ENCODE measurements at places on chromosomes 16 and 17.

- no peak for DNase-seq
Observed at GRCh38 chr16:73220836-73221235, 172.9 kb upstream of the ZFHX3 start.

GRCh38 chr17:353213-353837 lies 718 bp upstream of the RPH3AL start:
- no peak for DNase-seq

- DNase-seq, result no peak
Observed at GRCh38 chr16:1533443-1533951, at the start of gene TMEM204. Gene TMEM204, plus strand, starts transcription at chr16:1533666. Its CDS starts 610 bp downstream, at chr16:1534276.

- no peak for DNase-seq
Observed at GRCh38 chr17:4504188-4504587, 5.5 kb downstream of the SPNS2 start.

GRCh38 chr17:55432358-55433028 lies 10.9 kb upstream of the MMD start:
- no peak for DNase-seq

GRCh38 chr16:70416748-70417616 lies 21.9 kb downstream of the ST3GAL2 start:
- no peak for DNase-seq

DNA sequence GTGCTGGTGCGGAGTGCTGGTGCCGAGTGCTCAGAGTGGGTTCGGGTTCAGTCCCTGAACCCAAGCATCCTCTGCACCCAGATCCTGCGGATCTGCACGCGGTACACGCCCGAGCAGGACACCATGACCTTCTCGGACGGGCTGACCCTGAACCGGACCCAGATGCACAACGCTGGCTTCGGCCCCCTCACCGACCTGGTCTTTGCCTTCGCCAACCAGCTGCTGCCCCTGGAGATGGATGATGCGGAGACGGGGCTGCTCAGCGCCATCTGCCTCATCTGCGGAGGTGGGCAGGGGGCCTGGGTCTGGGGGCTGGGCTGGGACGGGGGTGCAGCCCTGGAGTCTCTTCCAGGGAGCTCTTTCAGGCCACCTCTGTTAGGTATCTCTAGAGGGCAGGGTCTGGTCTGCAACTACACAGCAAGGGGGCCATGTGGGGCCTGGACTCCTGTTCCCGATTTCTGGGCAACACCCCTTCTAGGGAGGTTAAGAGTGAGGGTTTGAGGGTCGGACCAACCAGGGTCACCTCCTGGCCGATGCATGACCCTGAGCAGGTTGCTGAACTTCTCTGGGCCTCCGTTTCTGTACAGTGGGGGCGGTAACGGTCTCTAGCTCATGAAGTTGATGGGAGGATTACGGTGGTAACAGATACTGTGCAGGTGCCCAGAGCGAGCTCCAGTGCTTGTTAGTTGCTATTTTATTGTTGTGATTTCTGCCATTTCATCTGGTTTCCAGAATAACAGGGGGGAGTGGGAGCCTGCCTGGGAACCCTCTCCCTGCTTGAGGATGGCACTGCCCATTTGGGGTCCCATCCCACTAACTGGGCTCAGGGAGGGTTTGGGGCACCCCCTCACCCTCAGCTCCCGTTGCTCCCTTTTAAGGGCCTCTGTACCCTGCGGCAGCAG lies 10.1 kb downstream of the GJD3 start:
- DNase-seq, result no peak

- no peak for DNase-seq
Observed at GRCh38 chr16:74261068-74261467, 35.5 kb upstream of the PSMD7 start.

GRCh38 chr17:73017658-73018057 lies 74.8 kb downstream of the SLC39A11 start:
- no peak for DNase-seq

- DNase-seq, result no peak
Observed at GRCh38 chr17:77027271-77027889, 113.4 kb upstream of the SEC14L1 start.

DNA sequence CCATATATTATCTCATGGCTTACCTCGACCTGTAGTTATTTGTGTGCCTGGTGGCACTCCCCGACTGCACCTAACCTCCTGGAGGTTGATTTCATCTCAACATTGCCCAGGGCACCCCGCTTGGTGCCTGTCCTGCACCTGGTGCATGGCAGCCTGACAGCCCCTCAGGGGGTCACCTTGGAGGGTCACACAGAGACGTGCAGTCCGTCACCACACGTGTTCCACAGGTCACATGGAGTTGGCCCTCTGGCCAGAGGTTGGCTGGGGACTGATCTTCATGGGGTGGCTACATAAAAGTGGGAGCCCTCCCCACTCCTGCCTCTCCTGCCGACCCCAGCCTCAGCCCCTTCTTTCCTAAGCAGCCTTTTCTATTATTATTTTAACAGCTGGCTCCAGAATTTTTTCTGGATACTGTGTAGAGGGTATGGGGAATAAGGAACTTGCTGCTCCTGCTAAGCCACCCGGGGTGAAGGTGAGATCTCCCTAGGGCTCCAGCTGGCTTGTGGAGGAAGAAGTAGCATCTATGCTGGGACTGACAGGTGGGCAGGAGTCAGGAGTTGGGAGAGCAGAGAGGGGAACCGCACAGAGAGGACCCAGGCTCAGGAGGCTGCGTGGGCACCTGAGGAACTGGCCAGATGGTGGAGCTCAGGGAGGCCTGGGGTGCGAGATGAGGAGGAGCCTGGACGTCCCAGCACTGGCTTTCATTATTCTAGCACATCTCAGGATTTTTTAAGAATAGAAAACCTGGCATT lies 12.5 kb upstream of the NKD1 start:
- no peak for DNase-seq

- no peak for DNase-seq
Observed at GRCh38 chr17:50204431-50204830, 3.0 kb upstream of the COL1A1 start.

GRCh38 chr17:79777120-79777893 lies 641 bp upstream of the CBX2 start:
- peak; percentile 53 for DNase-seq
